ENCODE measurements at places on chromosomes 6 and 20.

- H3K27me3 ChIP-seq = peaks cover 8% of the 10 kb centered on the region
- H3K27ac ChIP-seq = no peak overlapping the region
- H3K4me3 ChIP-seq = no peak overlapping the region
Observed at GRCh38 chr6:84411060-84411629, 183.7 kb upstream of the CEP162 start.

DNA sequence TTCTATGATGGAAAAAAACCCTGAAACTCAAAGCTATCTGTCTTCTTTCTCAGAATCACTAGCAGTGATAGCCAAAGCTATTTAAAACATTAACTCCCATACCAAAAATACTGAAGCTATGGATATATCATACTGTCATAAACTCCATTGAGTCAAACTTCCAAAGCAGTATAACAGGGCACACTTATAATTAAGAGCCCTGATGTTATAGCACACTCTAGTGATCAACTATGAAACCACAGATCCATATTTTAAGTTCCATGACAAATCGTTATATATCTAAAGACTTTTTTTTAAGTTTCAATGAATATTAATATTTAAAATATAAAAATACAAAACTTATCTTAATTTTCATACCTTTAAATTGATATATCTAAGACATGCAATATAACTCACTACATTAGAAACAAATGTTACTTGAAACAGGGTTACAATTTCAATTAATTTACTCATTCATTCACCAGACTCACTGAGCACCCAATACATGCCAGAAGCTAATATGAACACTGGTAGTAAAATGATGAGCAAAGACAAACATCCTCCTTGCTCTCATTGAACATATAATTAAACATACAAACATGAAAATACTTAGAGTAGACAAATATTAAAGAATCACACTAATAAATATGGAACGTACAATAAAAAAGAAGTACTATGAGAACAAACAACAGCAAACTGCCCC lies 69.3 kb downstream of the IBTK start:
- no peaks in the 10 kb centered on the region for H3K4me1 ChIP-seq
- no peak overlapping the region for H3K4me3 ChIP-seq
- no peaks in the 10 kb centered on the region for H3K27me3 ChIP-seq
- peak; percentile 48 for DNase-seq

- H3K36me3 ChIP-seq = no peaks in the 10 kb centered on the region
- H3K27me3 ChIP-seq = no peaks in the 10 kb centered on the region
- no peak overlapping the region for H3K27ac ChIP-seq
- H3K4me3 ChIP-seq = no peak overlapping the region
Observed at GRCh38 chr6:40359808-40360207, 227.4 kb downstream of the LRFN2 start.

- no peaks in the 10 kb centered on the region for H3K4me1 ChIP-seq
- DNase-seq = no peak
- no peak overlapping the region for H3K27ac ChIP-seq
- no peaks in the 10 kb centered on the region for H3K36me3 ChIP-seq
Observed at GRCh38 chr6:12528136-12528535, 188.4 kb upstream of the PHACTR1 start.
